ENCODE measurements at places on chromosomes 1 and 21.

DNA sequence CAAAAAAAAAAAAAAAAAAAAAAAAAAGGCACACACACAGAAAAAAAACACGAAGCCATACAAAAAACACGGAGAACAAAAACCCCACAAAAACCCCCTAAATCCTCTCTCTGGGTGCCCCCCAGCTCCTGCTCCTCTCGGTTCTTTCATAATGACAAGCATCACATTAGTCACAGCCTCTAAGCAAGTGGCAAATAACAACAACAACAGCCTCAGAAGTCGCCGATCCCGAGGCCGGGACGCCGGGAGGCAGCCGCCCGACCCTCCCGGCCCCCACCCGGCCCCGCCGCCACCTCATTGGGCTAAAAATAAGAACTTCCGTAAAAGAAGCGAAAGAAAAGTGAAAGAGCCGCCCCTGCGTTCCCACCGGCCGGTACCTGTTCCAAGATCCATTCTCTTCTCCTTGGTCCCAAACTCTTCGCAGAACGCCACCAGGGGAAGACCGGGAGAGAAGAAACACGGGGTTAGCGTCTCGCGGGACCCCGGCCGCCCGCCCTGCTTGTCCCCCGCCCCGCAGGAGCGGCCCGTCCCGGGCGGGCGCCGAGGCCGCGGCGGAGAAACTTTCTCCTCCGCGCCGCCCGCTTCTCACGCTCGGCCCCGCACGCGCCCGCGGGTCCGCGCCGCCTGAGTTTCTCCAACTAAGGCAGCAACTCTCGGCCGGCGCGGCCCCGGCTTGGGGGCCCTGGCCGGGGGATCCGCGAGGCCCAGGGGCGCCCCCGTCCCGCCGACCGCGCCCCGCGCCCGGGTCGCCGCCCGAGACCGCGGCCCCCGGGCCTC lies 102.8 kb downstream of the CASZ1 start:
- DNase-seq: no peak

DNA sequence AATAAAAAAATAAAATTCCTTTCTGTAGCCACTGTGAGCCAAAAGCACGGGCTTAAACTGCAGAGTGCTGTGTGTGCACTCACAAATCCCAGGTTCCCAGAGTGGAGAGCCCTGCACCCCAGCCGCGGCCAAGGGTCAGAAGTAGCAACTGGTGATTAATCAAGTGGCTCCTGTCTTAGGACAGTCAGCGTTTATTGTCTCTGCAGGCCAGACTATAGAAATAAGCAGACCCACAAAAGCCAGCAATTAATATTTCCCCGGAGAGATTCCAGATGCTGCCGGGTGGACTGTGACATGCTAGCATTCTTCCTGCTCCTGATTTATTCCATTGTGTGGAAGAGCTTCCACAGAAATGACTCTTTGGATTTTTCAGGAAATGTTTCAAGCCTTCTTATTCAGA lies 412.2 kb downstream of the KIF26B start:
- DNase-seq: no peak

DNA sequence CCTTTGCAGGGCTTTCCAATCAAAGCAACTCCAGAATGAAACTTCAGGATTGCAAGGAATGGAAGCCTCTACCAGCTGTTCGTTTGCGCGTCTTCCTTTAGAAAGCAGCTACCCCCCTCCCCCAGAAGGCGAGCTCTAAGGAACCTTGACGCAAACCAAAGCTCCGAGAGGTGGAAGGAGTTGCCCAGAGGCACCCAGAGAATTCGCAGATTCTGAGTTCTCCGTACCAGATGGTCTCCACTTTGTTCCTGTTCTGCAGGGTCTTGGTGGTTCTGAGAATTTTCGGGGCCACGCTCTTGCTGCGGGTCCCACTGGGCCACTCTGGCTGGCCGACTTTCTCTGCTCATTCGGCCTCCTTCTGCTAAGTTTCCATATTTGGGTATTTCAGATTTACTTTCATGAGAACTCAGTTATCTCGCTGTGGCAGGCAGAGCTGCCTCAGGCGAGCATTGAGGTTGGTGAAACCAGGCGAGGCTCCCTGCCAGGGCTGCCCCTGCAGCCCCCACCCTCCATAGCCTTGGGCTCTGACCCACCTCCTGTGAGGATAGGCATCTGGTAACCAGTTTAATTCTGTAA lies 801 bp downstream of the TRAF5 start:
- DNase-seq: no peak

DNA sequence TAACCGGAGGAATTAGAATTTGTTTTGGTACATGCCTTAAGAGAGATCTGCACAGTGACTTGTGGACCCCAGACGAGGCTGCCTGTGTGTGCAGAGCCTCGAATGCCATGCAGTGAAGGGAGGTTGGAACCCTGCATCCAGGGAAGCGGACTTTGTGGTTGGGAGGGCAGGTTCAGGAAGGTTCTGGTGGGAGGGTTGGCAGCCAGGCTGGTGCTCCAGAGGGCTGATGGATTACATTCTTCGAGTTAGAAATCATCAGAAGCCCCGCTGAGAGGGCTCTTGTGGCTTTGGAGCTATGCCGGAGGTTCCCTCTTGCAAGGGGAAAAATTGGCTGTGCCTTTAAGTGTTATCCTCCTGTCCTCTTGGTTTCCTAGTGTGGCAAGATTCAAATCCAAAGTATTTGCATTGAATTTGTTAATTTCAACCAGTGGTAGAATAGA lies 21.1 kb downstream of the ROR1 start:
- DNase-seq: no peak

DNA sequence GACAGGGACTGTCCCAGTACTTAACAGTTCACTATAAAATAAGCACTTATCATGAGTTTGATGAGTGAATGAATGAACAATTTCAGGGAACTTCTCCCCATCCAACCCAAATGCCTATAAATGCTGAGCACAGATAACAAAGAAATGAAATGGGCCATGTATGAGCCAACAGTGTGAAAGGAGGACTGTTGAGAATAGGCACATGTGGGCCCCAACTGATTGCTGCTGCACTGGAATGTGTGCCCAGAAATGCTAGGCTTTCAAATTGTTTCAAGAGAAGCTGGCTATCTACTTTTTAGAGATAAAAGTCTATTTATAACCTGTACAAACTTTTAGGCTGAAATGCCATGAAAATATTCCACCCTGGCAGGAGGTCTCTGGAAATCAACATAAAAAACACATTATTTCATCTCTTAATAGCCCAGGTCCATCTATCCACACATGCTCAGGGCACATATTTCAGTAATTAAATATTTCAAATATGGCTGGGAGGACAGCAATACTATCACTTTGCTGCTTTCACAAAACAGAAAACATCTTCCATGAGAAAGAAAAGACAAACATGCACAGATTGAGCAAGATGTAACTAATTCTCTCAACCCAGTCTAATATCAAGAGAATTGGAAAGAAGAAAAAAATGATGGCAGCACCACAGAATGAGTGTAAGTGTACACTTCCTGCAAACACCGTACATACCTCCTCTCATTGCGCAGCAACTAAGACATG lies 49.8 kb downstream of the COLGALT2 start:
- no peak for DNase-seq

- DNase-seq: no peak
Measured at GRCh38 chr1:95583661-95584210, 349.7 kb downstream of the RWDD3 start.

DNA sequence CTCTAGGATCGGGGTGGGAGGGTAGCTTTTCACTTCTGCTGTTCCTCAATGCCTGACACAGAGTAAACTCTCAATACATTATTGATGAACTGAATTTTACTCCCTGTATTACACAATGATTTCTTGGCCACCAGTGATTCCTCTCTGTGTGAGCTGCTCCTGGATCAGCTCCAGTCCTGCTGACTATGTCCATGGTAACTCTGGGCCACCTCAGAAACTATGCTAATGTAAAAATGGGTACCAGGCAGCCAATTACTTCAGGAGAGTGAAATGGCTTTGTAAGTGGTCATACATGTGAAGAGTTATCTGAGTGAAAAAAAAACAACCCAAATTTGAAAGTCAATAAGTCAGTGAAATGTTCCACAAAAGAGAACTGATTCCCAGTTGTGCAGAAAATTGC lies 311.0 kb downstream of the KCNH1 start:
- no peak for DNase-seq

DNA sequence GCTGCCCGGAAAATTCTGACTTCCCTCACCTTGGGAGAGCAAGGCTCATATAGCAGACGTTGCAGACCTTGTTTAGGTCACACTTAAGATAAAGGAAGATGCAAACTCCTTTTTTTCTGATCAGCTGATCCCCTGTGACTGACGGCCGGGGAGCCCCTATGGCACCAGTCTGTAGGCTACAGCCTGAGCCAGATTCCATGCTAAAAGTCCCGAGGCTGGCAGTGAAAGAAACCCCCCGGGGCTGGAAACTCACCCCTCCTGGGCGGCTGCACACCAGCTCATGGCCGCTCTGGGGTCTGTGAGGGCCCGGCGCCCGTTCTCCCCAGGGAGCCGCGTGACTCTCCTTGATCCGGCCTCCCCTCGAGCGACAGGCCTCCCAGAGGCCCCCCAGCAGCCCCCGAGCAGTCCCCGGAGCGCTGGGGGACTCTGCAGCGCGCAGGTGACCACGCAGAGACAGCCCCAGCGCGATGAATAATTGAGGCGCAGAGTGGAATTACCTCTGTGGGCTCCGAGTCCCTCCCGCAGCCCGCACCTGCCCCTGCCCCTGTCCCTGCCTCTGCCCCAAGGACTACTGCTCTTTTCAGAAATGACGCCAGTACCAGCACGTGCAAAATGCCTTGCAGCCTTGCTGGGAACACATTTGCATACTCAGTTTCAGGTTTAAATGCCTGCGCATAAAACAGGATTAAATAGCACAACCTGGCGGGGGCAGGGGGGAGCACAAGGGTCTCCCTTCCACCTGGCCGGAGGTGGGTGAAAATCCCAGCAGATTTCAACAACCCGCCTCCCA lies 62.6 kb upstream of the CLDN14 start:
- DNase-seq: no peak

GRCh38 chr1:63848733-63849132 lies 74.9 kb downstream of the ROR1 start:
- no peak for DNase-seq

GRCh38 chr1:30768830-30769718 lies 11.5 kb upstream of the LAPTM5 start:
- DNase-seq: no peak

GRCh38 chr1:91611483-91611917 lies 110.8 kb downstream of the CDC7 start:
- DNase-seq: no peak

- DNase-seq: no peak
Measured at GRCh38 chr1:243471026-243471685, 215.3 kb downstream of the SDCCAG8 start.

- DNase-seq: no peak
Measured at GRCh38 chr1:25800703-25801377, 847 bp downstream of the SELENON start.

DNA sequence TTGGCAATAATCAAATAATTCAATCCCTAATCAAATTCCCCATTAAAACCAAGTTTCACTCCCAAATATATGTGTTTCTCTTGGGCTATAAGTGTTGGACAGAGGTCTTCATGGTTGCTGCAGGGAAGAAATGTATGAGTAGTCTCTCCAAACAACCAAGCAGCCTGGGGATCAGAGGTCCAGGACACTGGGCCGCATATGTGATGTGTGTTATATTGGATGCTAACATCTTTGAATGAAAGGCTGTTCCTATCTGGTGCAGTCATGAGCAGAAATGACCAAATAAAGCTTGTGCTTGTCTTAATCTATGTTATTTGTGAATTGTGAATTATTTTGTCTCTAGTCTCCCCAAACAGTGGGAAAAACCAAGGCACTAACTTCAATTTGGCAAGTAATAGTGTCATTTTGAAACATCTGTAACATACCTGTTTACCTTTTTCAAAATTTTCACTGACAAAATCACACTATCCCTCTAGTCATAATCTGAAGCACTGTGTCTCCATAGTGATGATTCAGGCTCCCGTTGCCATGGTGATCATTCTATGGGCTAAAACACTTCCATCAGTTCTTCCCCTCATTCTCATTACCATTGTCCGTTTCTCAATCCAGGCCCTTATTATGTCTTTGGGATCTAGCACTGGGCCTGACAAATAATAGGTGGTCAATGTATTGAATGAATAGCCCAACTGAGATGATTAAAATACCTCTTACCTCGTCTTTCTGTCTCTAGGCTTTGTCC lies 12.5 kb upstream of the TADA1 start:
- DNase-seq: no peak

DNA sequence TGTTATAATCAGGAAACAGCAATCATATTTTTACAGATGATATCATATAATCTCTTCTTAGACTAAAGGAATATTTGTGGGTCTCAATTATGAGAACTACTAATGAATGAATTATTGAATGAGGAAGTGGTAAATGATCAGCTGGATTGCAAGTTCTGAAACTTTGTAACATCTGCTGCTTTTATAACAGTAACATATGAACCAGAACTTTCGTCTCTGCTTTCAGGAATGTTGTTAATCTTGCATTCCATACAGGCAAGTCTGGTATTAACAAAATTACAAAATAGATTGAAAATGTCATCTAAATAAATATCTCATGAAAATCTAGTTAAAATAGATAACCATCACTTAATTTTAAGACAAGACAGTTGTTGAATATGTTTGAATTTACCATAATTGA lies 110.5 kb upstream of the COL11A1 start:
- DNase-seq: no peak

GRCh38 chr1:227043755-227044154 lies 103.7 kb downstream of the COQ8A start:
- no peak for DNase-seq

- DNase-seq: no peak
Measured at GRCh38 chr1:97200595-97200994, 479.0 kb downstream of the PTBP2 start.

GRCh38 chr1:204874274-204874673 lies 3.6 kb downstream of the NFASC start:
- no peak for DNase-seq

GRCh38 chr1:44934791-44935190 lies 51.6 kb downstream of the EIF2B3 start:
- no peak for DNase-seq

- no peak for DNase-seq
Measured at GRCh38 chr1:82807563-82807962, 1006.8 kb downstream of the ADGRL2 start.

DNA sequence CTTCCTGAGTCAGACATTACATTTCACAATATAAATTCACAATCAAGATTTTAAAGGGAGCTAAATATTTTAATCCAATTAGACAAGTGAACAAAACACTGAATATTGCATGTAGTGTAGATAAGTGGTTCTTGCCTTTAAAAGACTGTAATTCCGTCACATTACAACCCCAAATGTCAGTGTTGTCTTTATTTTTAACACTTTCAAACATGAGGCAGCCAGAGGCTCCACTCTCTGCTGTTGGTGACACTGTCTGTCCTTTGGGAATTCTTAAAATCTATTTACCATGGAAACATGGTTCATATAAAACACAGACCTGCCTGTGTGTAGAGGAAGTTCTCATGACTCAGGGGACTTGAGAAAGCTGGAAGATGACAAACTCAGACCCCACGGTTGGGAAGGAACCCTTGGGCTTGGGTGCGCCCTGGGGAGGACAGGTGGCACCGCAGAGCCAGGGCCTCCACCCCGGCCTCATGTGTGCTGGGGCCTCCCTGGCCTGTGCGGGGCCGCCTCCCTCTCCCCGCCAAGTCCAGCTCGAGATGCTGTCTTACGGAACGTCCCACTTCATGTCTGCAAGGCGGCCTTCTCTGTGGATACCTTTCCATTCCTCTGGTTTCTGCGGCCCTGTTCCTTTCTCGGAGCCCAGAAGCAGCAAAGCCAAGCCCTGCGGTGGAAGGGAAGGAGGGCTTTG lies 239.0 kb downstream of the SDCCAG8 start:
- DNase-seq: no peak

Data from epithelial cell of prostate (primary cell).